ENCODE measurements at places on chromosomes 16 and 17.

- DNase-seq = no peak
These were observed 83.9 kb upstream of the CIBAR2 start for GRCh38 chr16:85195900-85196772.

GRCh38 chr16:75235721-75236193 lies 15.7 kb downstream of the BCAR1 start:
- DNase-seq = no peak

- DNase-seq = no peak
These were observed 378.3 kb downstream of the CPPED1 start for GRCh38 chr16:12425134-12425941.

DNA sequence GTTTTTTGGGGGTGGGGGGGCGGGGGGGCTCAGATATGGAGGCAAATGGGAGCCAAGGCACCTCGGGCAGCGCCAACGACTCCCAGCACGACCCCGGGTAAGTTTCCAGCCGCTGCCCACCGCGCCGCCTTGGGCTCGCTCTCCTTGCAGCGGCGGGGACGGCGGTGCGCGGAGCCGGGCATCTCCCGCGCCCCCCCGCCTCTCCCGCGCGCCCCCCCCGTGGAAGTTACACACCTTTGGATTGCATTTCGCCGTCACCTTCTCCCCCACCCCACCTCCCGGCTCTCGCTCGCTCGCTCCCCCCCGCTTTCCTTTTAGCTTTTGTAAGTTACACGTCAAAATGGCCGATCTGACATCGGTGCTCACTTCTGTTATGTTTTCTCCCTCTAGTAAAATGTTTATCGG lies 387 bp downstream of the MSI2 start:
- peak; percentile 34 for DNase-seq

DNA sequence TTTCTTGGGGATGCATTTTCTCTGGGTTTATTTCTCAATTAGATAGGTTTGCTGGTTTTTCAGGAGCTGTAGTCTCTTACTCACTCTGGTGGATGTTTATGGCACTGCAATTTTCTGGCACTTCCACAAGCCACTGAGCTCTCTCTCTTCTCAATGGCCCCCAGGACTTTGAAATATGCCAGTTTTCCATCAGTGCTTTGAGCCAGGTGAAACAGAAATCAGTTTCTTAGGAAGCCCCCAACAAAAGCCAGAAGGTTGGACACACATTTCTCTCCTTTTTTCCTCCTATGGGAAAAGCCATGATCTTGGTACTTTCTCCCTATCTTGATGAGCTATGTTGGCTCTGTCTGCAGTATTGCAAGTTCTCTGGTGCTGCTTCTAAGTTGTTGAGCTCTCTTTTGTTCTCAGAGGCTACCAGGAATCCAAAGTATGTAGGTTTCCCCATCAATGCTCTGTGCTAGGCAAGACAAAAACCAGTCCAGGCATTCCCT lies 90.7 kb upstream of the SMIM36 start:
- no peak for DNase-seq

Measured in hematopoietic multipotent progenitor cell treated with erythropoietin and hydrocortisone succinate and interleukin-3 and kit ligand, for 15 days (in vitro differentiated cells).